ENCODE measurements at places on chromosomes 6 and 20.

GRCh38 chr6:88483424-88483823, 317.3 kb upstream of the CNR1 start:
- DNase-seq = no peak

DNA sequence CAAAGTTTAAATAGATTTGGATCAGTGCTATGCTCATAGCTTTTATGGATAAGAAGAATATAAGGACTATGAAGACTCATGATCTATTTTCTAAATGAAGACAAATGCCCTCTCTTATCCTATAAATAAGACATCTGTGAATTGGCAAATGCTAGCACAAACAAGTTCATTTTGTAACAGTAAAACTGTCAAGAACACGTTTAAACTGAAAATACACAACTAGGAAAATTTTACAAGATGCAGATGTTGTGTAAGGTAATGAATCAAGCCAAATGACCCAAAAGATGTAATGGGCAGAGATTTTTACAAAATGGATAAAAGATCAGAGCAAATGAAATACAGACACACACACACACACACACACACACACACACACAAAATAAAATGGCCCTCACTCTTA, 180.5 kb downstream of the MOXD1 start:
- DNase-seq = no peak

DNA sequence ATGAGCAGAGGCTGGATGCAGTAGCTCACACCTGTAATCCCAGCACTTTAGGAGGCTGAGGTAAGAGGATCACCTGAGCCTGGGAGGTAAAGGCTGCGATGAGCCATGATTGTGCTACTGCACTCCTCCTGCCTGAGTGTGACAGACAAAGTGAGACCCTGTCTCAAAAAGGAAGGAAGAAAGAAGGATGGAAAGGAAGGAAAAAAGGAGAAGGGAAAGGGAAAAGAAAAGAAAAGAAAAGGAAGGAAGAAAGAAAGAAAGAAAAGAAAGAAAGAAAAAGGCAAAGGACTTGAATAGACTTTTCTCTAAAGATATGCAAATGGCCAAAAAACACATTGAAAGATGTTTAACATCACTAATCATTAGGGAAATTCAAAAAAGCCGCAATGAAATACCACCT, 215.3 kb upstream of the MYLIP start:
- no peak for DNase-seq

- no peak for DNase-seq
These were observed 87.1 kb downstream of the CFAP61 start for GRCh38 chr20:20139403-20139802.

DNA sequence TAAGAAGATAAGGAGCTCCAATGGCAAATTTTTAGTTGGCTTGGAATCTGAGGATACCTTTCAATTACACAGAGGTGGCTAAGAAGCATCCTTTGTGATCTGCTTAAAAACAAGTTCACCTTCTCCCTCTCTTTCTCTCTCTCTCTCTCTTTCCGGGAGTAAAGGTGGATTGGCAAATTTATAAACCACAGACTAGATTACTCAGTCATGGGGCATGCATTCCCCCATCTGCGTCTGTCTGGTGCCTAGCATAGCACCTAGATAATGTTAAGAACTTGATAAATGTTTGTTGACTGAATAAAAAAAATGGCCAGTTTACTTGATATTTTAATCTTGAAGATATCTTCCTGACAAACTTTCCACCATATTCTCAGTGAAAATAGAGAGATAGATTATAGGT, 312.3 kb downstream of the CDC5L start:
- DNase-seq = no peak

- DNase-seq = peak; percentile 7
These were observed at the start of gene CDH22 for GRCh38 chr20:46308258-46309157. Gene CDH22, minus strand, starts transcription at chr20:46308498. Its CDS starts 57,204 bp downstream, at chr20:46251294.

GRCh38 chr20:50750145-50750671, 18.8 kb downstream of the PARD6B start:
- no peak for DNase-seq

DNA sequence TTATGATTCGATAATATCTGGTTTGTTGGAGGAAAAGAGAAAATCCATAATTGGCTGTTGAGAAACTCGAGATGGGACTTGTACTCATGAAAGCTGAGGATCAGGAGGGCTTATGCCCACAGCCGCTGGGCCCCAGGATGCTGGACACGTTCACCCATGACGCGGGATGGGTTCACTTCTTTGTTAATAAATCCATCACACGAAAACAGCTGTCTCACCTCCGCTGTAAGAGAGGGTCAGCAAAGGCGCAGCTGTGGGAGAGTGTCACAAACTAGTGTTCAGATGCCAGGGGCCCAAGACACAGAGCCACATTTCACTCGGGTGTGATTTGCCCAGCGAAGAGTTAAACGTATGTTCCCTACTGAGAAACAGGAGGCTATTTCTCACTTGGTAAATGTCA, 315.1 kb downstream of the THBS2 start:
- DNase-seq = no peak

DNA sequence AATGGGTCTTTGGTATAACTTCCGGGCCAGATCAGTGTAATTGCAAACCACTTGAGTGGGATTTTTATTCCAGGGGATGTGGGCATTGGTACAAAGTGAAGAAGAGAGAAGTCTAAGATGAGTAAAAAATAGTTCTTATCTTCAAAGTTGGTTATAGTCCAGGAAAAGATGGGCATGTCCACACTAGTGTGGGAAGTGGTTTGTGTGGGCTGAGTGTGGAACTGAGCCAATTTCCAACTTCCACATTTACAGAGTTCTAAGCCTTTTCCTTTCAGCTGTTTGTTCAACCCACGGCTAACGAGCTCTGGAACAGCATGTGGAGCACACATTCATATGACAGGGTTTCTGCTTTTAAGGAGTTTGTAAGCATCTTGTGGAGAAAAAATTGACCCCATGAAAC, 72.3 kb upstream of the IFNGR1 start:
- no peak for DNase-seq

GRCh38 chr6:52543262-52543661, 33.6 kb downstream of the TRAM2 start:
- DNase-seq = no peak

DNA sequence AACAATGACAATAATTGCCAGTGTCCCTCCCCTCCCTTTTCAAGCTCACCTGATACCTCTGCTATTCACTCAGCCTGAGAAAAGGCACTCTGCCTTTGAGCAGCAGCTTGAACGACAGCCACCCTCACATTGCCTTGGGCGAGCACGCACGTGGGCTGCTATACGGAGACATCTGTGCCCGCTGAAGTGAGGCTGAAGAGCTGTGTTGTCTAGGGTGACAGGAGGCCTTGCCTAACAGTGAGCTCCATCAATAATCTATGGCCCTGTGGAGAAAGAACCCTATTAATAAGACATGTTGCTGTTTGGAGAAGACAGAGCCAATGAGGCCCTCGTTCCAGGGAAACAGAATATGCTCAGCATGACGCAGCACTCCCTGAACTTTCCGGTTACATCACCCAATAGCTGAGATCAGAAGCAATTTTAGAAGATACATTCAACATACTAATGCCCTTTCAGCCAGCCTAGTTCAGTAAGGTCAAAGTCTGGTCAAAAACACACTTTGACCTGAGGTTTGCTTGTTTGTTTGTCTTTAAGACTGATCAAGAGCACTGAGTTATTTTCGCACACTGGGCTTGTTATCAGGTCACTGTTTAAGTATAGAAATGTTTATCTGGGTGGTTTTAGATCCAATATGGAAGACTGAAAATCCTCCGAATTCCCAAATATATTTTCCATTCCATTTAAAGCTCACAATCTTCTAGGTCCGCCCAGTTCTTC, 30.6 kb downstream of the RBM24 start:
- DNase-seq = no peak

DNA sequence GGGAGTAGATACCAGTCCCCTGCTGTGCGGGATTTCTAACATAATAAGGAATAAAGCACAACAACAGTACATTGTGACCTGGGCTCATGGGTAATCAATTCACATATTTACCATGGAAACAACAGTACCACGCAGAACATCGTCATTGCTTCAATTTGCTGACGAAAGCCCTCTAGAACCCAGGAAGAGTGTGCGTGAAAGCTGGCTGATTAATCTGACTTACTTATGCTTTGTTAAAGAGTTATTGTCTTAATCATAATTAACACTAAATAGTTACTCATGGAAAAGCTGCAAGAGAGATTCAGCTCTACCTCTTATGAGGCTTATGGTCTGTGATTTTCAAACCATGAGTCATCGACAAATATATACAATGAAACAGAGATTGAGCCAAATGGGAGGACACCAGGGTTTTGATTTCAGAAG, 644.3 kb upstream of the AGPAT4 start:
- DNase-seq = no peak

DNA sequence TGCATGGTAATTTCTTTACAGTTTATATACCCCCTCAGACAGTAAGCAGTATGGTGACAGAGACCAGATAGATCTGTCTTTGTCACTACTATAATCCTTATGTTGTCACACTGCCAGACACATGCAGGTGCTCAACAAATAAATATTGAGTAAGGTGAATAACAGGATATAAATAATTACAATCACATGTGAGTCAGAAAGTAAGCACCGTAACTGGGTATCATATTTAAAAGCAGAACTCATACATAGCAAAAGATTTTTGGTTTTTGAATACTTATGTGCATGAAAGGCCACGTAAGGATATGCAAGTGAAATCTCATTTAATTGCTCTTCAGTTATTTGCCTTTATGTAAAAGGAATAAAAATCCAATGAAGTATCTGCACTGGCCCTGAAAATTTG, 17.4 kb downstream of the CNBD2 start:
- no peak for DNase-seq

GRCh38 chr6:1850121-1850839, 240.6 kb downstream of the FOXC1 start:
- DNase-seq = no peak
